Activated CD8-positive, alpha-beta memory T cell treated with anti-CD3 and anti-CD28 coated beads for 1 hour (primary cell): ENCODE measurements at places on chromosomes 2 and 18.

DNA sequence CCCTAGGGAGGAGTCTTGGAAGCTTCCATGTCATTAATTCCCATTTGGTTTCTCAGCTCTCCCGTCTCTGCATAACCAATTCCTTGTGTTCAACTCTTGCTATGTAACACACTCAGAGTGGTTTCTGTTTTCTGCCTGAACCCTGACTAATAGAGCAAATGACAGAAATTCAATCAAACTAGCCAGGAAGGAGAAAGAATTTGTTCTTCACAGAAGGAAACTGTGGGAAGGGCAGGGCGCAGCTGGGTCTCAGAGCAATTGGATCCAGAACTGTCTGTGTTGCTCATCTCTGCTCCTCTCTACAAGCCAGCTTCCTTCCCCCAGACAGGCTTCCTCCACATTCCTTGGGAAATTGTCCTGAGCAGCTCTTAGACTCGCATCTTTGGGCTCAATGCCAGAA, 269.8 kb downstream of the TNS1 start:
- DNase-seq: no peak

- no peak for DNase-seq
These were observed 94.2 kb upstream of the EFEMP1 start for GRCh38 chr2:56017784-56018183.

GRCh38 chr2:133948610-133949290, 305.1 kb upstream of the MGAT5 start:
- no peak for DNase-seq

DNA sequence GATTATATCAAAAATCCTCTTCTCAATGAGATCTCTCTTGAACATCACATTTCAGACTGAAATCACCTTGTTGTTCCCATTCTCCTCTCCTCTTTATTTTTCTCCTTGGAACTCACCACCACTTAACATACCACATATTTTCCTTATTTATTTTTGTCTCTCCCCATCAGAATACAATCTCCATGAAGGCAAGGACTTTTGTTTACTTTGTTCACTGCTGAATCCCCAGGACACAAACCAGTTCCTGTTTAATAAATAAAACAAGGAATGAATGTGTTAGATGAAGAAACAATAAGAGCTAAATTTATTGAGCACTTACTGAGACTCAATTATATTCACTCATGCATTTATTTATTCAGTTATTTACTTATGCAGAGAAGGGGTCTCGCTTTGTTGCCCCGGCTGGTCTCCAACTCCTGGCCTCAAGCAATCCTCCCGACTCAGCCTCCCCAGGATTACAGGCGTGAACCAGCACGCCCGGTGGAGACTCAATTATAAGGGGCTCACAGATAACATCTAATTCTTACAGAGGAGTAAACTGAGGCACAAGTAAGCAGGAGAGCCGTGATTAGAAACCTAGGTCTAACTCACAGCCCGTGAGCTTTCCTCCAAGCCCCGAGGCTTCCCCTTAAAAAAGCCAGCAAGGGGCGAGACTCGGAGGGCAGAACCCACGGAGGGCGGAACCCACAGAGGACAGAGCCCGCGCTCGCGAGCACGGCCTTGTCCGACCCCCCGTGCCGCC, 616 bp upstream of the TAF1B start:
- DNase-seq: no peak

DNA sequence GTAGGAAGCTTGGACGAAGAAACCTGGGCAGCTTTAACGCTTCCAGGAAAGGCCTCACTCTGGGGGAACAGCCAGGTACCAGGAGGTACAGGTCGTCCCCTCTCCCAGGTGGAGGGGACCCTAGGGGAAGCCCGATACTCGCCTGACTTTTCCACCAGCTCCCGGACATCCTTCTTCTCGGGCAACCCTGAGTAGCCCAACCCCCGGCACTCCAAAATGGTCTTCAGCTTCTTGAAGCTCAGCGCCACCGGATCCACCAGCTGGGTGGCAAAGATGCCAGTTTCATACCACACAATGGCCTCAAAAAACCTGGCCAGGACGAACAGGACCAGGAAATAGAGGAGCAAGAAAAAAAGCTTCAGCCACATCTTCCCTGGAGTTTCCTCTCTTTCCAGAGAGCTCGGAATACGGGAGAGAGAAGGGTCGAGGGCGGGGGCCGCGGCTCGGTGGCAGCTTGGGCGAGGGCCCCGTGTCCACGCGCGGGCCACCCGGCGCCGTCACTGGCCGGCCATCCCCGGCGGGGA, 1.1 kb downstream of the RNF103 start:
- DNase-seq: no peak

DNA sequence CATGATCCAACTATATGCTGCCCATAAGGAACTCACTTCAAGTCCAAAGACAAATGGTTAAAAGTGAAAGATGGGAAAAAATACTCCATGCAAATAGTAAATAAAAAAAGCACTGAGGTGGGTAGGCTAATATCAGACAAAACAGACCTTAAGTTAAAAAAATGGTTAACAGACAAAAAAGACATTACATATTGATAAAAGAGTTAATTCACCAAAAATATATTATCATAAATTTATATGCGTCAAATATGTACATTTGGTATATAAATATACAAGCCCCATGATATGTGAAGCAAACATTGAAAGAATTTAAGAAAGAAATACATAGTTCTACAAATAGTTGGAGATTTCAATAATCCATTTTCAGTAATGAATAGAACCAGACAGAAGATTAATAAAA, 31.0 kb downstream of the ROCK1 start:
- DNase-seq: no peak

- no peak for DNase-seq
These were observed 36.0 kb upstream of the YPEL5 start for GRCh38 chr2:30110773-30111172.

- no peak for DNase-seq
These were observed 50.0 kb downstream of the CPO start for GRCh38 chr2:206989311-206989710.

- no peak for DNase-seq
These were observed 24.4 kb upstream of the AAK1 start for GRCh38 chr2:69667805-69668382.

DNA sequence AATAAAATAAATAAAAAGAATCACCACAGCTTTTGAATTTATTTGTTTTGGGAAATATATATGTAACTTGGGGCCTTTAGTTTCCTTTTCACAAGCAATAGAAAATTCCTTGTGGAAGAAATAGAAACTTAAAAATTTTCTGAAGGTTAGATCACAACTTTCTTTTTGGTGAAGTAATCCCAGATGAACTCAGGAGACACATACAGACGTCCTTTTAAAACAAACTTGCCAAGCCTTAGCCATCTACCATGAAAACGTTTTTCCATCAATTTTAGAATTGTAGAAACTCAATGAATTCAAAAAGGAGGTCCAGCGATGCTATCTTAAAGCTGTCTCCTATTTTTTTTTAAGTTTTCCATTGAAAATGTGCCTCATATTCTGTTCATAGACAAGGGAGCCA, 225.6 kb downstream of the ASXL3 start:
- DNase-seq: no peak

- DNase-seq: no peak
These were observed 64.0 kb downstream of the NXPH2 start for GRCh38 chr2:138716183-138716582.

DNA sequence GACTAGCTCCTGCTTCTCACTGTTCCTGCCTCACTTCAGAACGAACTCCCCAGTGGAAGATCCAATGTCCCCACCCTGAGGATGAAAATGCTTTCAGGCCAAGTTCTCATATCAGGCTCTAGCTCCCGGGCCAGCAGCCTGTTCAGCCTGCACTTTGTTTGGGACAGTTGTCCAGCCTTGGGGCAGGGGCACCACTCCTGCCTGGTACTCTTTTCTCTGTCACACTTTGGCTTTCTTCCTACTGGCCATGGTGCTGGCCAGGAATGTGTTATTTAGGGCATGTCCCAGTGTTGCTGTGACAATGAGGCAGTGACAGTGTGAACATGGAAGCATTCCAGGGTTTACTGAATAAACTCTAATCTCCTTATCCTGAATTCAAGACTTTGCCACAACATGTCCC, 154.1 kb downstream of the GALNT14 start:
- no peak for DNase-seq

- DNase-seq: no peak
These were observed 52.5 kb upstream of the MCFD2 start for GRCh38 chr2:46967990-46968647.

- no peak for DNase-seq
These were observed 188.0 kb upstream of the GLI2 start for GRCh38 chr2:120547662-120548061.
